AG10803 (cell line): ENCODE measurements at places on chromosomes 2 and 18.

- DNase-seq: no peak
Measured at GRCh38 chr2:160664603-160665140, 171.1 kb upstream of the RBMS1 start.

DNA sequence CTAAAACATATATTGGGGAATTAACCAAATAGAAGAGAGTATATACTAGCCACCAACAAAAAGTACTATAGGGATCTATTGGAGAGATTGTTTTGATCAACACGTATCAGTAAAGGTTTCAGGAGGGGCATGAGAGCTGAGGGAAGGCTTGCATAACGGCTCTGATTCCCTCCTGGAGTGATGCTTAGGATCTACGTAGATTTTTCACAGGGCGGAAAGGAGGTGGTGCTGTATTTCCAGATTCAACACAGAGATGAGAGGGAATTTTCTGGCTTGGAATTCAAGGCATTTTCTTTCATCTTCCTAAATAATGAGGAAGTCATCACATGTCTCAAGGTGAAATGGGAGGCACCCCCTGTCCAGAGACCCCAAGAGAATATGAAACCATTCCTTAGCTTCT lies 443.8 kb downstream of the CMPK2 start:
- no peak for DNase-seq

DNA sequence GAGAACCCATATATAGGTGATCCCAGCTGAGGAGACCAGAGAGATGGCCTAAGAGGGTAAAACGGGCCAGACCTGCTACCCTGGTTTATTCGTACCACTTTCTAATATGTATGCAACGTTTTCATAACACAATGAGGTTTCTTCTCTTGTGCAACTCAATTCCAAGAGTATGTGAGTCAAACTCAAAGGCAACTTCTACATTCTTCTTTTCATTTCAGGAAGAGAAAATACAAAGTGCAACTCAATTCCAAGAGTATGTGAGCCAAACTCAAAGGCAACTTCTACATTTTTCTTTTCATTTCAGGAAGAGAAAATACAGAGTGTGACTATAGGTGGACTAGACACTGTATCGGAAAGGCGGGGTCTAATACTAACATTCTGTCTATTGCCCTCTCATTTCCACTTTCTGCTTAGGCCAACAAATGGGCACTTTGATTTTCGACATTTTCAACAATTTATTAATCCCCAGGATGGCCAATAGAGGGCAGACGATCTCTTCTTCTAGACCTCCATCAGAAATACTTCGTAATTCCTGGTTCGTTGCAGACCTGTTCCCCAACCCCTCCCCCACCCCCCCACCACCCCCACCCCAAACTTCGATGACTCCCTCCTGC lies 3.7 kb upstream of the CRIM1 start:
- peak; percentile 66 for DNase-seq

- no peak for DNase-seq
Measured at GRCh38 chr2:48944956-48945355, 189.4 kb upstream of the LHCGR start.

DNA sequence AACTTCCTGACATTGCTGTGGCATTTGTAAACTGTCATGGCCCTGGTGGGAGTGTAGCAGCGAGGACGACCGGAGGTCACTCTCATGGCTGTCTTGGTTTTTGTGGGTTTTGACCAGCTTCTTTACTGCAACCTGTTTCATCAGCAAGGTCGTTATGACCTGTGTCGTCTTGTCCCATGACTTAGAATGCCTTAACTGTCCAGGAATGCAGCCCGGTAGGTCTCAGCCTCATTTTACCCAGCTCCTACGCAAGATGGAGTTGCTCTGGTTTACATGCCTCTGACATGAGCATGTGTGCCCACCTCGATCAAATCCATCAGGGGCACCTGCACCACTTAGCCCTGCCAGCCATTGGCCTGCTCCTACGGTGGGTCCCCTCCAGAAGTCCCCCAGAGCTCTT lies 32.9 kb upstream of the SLC66A3 start:
- no peak for DNase-seq

DNA sequence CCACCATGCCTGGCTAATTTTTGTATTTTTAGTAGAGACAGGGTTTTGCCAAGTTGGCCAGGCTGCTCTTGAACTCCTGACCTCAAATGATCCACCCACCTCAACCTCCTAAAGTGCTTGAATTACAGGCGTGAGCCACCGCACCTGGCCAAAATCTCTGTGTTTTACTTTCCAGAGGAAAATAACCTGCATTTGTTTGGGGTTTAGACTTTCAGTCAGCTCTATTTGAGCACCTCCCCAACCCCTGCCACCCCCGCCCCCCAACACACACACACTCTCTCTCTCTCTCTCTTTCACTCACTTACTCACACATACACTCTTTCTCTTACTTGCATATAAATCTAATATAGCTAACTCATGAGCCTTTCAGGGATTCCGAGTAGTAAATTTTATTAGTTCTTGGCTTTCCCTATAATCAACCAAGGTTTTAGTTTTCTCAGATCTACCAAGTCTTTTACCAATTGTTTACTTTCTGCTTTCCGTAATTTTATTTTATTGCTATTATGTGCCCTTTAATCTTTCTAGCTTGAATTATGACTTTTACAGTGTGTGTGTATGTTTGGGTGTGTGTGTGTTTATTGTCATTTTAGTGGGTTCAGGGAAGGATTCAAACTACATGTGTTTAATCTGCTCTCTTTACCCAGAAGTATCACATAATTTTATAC lies 24.5 kb downstream of the MFSD6 start:
- no peak for DNase-seq

- DNase-seq: no peak
Measured at GRCh38 chr2:65613968-65614555, 181.7 kb upstream of the SPRED2 start.

DNA sequence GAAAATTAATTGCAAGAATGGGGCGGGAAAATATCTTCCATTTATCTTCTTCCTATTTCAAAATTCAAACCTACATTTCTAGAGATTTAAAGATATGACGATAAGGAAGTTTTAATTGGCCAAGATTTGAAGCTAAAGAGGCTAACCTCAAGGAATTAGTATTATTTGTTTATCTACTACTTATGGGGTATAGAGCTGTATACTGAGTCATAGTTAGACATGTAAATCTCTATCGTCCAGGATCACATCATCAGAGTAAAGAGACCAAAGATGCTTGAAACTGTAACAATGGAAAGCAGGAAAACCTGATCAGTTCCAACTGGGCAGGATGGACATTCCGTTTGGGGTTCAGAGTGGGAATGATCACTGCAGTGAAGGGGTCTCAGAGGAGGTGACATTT lies 95.2 kb upstream of the KLF7 start:
- DNase-seq: no peak

GRCh38 chr2:234536178-234536965 lies 39.5 kb upstream of the ARL4C start:
- DNase-seq: no peak

DNA sequence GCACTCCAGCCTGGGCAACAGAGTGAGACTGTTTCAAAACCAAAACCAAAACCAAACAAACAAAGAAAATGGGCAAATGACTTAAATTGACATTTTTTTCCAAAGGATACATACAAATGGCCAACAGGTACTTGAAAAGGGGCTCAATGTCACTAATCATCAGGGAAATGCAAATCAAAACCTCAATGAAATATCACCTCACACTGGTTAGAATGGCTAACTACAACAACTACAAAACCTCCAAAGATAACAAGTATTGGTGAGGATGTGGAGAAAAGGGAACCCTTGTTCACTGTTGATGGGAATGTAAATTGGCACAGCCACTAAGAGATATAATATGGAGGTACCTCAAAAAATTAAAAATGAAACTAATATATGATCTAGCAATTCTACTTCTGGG lies 213.2 kb upstream of the HS6ST1 start:
- DNase-seq: no peak

DNA sequence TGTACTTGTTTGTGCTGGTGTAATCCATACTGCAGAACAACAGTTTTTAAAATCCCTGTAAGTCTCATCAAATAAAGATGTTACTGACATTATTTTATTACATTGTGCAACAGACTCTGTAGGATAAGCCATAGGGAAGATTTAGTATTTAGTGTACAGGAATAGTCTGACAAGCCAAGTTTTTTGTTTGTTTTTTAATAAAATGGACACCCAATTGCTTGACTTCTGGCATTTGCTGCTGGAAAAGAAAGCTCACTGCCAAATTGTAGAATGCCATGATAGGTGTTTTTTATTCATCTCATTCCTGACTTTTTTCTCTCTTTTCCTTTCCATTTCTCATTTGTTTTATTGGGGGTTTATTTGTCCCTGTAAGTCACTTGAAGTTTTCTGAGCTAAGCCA lies 38.1 kb downstream of the SMARCAL1 start:
- DNase-seq: no peak

DNA sequence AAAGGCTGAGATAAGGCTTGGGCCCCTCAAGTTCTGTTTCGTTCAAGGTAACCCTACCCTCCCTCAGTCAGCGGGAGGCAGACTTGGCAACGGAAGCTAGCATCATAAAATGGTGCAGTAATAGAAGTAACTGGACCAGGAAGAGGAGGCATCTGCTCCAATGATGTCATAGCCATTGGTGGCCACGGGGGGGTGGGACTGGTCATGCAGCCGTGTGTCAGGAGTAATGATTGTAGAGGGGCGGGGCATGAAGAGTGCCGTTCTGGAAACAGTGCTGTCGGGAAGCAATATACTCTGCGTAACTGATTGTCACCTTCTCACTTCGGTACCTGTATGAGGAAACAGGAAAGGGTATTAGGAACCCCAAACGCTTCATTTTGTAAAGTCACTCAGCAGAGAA lies 6.9 kb upstream of the POLR2D start:
- no peak for DNase-seq

DNA sequence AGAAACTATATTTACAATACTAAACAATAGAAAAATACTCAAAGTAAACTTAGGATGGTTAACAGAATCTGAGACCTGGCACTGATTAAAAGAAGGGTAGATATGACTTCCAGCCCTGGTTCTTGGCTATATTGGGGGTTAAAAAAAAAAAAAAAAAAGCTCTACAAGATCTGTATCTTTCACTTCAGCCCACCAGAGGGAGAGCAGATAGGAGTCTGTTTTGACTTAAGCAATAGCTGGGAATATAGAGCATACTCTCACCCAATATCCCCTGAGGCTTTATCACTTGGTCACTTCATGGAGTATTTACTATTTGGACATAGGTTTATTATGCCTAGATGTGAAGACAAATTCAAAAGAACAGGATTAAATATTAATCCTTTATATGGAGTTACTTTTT lies 598.9 kb upstream of the LINC00305 start:
- DNase-seq: no peak

- DNase-seq: peak; percentile 47
Measured at GRCh38 chr2:190352668-190353536, 9.5 kb downstream of the INPP1 start.

- no peak for DNase-seq
Measured at GRCh38 chr2:230400454-230400853, 15.5 kb upstream of the SP100 start.

GRCh38 chr2:233358947-233359346 lies 4.7 kb downstream of the DGKD start:
- DNase-seq: no peak

DNA sequence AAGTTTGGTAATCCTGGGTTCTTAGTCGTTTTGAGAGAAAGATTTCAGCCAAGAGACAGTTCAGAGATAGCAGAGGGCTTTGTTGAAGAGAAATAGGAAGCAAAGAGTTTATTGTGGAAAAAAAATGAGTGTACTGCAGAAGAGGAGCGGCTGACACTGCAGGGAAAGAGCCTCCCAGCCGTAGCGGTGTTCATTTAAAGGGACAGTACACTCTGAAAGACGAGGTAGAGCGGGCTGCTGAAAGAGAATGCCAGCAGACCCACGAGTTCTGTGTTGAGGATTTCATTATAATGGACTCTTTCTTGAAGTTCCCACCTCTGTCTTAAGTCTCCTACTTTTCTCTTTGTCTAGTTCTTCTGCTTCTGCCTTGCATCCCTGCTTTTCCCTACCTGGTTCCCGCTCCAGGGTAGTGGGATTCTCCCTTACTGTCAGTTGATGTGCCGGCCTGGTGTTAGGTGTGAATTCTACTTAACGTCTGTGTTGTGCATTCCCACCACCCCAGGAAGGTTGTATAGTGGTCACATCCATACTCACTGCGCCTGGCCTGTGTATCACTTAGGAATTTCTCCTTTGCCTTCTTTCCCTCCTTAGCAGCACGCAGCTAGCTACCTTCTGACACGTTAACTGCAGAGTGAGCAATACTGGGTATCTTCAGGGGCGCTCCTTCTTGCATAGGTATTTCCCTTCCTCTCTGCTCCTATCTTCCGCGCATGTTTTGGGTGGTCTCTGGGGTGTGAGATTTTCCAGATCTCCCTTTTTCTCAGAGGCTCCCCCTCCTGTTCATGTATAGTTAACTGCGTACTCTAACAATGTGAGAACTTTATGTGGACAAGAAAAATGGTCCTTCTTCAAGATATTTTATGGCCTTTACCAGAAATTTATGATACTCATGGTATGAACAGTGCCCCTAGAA lies 164.5 kb downstream of the PTH2R start:
- no peak for DNase-seq

DNA sequence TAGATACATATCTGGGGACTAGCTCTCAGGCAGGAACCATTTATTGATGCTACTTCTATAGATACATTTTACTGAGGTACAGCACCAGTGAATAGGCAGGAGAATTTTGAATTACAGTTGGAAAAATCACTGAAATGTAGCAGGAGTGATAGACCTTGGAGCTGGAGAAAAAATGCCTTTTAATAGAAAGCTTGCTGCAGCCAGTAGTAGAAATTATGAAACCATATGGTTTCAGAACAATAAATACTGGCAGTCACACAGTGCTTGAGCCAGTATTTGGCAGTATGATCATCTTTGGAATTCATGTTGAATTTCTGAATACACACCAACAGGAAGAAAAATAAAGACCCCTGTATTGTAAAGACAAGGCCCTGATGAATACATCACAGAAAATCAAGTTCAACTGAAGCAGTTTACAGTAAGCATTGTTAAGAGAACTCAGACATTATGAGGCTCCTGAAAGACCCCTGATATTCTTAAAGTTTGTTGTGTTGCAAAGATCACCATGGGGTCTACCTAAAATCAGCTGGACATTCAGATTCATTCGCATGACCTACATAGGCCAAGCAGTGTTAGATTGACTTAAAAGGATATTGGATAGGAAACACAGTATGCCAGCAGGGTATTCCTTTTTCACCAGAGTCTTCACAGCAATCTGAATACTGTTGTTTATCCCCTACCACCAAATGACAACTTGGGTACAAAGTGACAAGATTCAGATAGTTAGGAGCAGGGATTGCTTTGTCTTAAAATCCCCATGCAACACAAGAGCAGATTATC lies 139.0 kb downstream of the EHBP1 start:
- DNase-seq: no peak

DNA sequence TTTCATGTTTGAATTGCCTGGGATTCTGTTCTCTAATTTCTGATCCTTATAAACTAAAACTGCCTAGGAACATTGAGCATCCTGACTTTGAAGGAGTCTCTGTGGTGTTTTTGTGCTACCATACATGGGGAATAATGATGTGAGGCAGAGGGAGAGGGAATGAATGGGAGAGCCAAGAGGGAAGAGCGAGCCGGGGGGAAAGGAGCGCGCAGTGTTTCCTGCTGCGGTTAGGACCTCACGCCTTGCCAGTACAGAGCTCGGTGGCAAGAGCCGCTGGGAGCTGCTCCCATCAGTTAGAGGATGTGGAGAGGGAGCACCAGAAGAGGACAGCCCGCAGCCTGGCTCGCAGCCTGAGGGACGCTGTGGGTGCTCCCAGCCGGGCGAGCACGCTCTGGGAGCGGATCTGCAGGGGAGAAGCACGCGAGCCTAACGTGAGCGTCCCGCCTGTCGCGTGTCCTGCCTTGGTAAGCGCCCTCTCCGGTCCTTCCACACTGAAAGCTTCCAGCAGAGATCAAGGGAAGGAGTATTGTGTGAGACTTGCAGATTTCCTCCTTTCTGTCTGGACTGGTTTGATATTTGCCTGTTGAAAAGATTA lies 114.7 kb downstream of the FAM210A start:
- DNase-seq: peak; percentile 63
